ENCODE measurements at places on chromosomes 1 and 21.

DNA sequence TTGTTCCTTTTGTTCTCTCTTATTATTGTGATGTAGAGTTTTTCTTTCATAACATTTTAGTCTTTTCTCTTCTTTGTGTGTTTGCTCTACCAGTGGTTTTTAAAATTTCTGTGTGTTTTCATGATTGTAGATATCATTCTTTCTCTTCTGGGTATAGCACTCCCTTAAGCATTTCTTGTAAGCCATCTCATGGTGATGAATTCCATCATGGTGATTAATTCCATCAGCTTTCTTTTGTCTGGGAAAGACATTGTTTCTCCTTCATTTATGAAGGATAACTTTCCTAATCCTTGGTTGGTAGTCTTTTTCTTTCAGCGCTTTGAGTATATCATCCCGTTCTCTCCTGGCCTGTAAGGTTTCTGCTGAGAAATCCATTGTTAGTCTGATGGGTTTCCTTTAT is 22.7 kb downstream of the CD55 start:
- no peak for DNase-seq

GRCh38 chr1:54380290-54380882 is 25.8 kb downstream of the SSBP3 start:
- DNase-seq: peak; percentile 16

GRCh38 chr1:8711151-8711550 is 106.3 kb downstream of the RERE start:
- DNase-seq: no peak

- DNase-seq: no peak
These were observed 6.6 kb downstream of the CSF1 start for GRCh38 chr1:109917051-109917767.

- no peak for DNase-seq
These were observed 55.1 kb downstream of the UBE2T start for GRCh38 chr1:202286622-202287097.

DNA sequence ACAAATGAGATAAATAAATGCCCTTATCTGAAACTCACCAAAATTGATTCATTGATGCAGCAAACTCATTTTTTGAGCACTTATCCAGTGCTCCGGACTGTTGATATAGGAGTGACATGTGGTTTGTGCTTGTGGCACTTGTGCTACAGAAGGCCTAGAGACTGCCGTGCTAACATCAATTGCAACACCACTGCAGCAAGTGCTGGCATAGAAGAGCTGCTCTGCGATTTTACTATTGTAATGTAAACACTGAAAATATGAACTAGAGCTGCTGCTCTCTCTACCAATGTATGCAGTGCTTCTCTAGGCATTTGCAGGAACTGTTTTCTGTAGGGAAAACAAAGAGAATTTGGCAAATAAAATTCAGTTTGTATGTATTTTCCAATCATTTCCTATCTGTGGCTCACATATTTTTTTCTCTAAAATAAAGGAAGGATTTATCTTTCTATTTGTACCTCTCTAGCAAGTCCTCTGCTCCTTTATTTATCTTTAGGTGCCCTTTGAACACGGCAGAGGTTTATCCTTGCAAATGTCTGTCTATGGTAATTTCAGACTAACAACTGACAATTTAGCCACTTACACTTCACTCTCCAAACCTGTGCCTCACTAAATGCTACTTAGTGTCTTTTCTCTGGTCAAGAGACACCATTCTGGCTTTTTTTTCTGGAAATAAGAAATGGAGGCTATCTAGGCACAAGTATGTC is 409.5 kb upstream of the ADGRL2 start:
- DNase-seq: no peak

DNA sequence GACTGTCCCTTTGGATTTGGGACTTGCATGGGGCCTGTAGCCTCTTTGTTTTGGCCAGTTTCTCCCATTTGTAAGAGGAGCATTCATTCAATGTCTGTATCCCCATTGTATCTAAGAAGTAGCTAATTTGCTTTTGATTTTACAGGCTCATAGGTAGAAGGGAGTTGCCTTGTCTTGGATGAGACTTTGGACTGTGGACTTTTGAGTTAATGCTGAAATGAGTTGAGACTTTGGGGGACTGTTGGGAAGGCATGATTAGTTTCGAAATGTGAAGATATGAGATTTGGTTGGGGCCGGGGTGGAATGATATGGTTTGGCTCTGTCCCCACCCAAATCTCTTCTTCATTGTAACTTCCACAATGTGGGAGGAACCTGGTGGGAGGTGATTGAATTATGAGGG is 151.7 kb downstream of the PRDM2 start:
- DNase-seq: no peak

Data from activated T-helper 9 cell treated with anti-CD3 and anti-CD28 coated beads, Interleukin-2, amount 50 U/mL, for 16 hours (primary cell).